Fibroblast of upper back skin (primary cell): ENCODE measurements at places on chromosomes 12 and 14.

GRCh38 chr12:82800185-82800584, 113.5 kb downstream of the TMTC2 start:
- DNase-seq = no peak

DNA sequence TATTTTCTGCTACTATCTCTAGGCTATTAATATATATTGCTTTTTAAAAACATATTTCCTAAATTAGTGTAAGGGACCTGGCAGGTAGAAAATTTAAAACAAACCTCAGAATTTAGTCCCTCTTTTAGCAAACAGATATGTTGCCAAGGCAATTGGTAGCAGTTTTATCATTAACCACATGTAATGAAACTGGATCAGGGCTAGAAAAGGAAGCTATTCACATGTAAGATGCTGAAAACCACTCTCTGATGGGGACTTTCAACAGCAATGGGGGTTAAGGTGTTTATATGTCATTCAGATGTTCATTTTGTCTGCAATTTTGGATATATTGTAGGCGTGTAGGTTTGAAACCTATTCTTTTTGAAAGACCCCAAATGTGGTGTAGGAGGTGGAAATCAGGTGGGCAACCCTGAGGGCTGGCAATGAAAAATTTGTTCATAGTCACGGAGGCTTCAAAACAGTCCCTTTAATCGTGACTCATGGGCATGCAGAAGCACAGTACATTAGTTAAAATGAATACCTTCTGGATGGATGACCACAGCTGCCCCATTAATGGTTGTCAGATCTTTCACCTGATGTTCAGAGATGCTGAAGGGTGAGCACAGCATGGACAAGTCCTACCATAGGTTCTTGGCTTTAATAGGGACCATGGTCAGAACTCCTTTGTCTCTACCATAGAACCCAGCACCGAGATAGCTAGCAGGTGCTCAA, 5.9 kb upstream of the PKP2 start:
- DNase-seq = no peak

GRCh38 chr12:52800259-52800917, 4.5 kb upstream of the KRT3 start:
- DNase-seq = no peak

DNA sequence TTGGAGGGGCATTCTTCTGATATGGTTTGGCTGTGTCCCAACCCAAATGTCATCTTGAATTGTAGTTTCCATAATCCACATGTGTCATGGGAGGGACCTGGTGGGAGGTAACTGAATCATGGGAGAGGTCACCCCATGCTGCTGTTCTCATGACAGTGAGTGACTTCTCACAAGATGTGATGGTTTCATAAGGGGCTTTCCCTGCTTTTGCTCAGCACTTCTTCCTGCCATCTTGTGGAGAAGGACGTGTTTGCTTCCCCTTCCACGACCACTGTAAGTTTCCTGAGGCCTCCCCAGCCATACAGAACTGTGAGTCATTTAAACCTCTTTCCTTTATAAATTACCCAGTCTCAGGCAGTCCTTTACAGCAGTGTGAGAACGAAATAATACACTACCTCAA, 382.4 kb downstream of the VRK1 start:
- peak; percentile 20 for DNase-seq

DNA sequence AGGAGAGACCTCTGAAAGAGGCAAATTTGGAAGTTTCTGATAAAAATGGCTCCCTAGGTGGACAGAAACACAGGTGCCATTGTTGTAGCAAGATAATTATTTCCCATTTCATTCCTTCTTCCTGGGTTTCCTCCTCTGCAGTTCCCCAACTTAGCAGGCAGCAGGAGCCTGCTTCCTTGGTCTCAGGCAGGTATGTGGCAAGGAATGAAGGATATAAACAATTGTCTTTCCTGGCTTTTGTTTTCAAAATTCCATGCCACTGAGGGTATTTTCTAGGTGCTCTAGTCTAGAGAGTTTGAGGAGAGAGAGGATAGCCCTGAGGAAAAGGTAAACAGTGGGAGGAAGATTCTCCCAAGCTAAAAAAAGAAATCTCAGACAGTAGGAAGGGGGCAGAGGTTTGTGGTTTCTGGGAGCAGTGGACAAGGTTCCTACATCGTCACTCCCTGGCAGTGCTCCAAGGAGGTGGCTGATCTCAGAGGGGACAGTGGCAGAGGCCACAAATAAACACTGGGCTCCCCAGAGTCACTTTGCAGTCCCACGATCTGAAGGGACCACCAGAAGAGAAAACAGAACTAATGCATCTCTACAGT, 82.6 kb upstream of the IGF1 start:
- no peak for DNase-seq

DNA sequence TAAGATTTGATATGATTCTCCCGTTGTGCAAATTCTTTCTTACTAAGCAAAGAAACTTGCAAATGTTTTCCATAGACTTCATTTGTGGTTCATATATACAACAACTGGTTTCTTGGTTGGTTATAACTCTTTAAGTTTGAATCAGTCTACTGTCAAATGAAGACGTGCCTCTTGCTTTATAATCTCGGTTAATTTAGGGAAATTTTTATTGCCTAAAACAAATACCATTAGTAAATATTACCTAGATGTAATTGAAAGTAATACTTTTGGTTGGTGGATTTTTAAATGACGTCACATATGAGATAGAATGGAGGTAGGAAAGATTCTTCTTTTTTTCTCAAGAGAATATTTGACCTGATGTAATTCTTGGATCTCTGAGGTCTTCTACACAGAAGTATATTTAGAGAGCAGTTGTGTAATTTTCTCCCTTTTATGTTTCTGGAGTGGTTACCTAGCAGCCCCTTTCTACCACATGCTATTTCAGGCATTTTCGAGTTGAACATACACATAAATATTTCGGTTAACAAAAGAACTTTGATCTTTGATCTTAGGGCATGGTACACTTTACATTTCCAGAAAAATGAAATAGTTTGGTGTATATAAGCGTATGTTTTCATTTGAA, 1.7 kb downstream of the ATF7IP start:
- peak; percentile 51 for DNase-seq

DNA sequence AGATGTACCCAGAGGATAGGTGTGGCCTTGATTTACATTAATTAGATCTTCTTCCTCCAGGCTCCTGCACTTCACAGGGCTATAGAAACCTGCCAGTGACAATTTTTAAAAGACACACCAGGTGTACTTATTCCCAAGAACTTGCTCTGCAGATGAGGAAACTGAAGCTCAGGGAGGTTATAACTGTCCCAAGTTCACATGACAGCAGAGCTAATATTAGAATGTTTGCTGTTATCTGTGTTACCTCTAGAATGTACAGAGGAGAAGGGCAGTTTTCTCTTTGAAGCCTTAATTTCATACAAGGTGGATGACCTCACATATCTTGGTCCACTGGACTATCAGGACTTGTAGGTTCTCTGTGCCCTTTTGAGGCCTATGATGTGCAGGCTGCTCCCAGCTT, 27.7 kb downstream of the RASSF8 start:
- DNase-seq = no peak

DNA sequence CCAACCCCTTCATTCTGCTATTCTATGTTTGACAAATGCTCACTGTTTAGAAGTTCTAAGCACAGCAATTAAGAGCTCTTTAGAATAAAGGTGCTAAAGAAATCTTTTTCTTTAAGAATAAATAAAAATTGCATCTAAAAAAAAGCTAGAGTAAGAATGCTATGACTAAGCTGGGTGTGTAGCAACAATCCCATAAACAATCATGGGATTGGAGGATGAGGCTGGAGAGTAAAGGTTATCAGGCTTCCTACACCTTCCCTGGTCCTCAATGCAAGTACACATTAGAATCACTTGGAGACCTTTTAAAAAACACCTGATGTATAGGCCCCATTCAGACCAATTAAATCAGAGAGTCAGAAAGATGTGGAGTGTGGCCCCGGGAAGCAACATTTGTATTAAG, 88.3 kb downstream of the CIT start:
- DNase-seq = no peak

- DNase-seq = no peak
Measured at GRCh38 chr14:94320243-94320642, 2.9 kb downstream of the SERPINA6 start.

DNA sequence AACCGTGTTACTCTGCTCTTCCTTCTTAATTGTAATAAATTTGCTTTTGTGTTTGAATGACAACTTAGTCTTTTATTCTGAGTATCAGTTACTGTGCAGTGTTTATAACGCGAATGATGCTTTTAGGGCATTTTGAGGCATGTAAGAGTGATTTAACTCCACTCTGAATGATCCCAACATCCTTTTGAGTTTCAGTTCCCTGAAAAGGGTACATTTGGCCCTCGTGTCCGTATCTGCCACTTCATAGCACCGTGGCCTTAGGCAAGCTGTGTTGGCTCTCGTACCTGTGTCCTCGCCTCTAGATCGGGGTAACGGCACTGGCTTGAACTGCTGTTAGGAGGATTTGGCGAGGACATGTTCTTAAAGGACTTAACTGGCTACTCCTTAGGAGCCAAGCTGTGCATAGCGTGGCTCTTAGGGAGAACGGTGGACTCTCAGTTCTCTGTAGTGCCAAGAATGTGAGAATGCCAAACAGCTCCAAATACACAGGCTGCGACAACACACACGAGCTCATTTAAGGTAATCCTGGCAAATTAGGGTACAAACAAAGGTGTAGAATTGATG, 92.0 kb downstream of the PPP2R5C start:
- DNase-seq = no peak

- no peak for DNase-seq
Measured at GRCh38 chr12:108477055-108477880, 37.8 kb upstream of the FICD start.

DNA sequence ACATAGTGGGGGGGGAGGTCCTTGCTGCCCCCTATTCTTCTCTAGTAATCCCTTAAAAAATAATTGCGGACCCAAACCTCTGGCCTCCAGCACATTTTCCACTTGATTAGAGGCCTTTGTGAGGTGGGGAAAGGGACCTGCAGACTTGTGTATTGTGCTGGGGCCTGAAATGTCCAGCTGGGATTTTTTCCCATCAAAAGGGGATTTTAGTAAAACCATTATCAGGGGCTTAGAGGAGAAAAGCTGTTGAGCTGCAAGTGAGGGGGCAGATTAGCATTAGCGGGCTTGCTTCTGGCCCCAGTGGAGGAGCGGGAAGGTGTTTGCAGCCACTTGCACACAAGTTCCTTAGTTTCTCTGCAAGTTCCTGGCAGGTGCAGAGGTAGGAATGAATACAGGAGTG, 13.9 kb downstream of the FBXL14 start:
- no peak for DNase-seq

- DNase-seq = no peak
Measured at GRCh38 chr12:7884689-7885088, 12.0 kb upstream of the SLC2A14 start.

DNA sequence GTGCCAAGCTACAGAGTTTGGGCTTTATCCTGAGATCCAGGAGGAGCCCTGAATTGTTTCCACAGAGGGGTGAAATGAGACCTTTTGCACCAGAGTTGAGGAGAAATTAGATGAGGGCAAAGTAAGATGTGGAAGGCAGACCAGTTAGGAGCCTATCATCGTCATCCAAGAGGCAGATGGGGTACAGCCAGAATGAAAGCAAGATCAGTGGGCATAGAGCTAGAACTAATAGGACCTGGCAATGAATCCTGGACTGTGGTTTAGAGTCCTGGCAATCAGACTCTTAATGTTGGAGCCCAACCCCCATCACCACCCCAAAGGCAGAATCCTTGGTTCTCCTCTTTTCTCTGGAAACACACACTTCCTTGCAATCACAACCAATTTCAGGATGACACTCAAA, 166.6 kb upstream of the HMGA2 start:
- no peak for DNase-seq

DNA sequence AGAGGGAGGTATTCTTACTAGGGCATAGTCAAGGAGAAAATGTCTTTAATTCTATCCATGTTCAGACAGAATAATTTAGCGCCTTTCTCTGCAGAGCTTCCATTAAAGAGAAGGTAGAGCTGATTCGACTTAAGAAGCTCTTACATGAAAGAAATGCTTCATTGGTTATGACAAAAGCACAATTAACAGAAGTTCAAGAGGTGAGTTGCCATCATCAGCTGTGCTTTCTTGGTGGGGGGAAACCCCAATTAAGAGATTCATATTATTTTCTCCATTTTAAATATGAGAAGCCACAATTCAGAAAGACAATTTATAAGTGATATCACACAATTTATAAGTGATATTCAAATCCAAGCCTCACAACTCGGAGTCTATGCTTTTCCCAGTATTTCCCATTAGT, 27.8 kb downstream of the RPGRIP1 start:
- DNase-seq = no peak

GRCh38 chr12:14769466-14769968, 33.8 kb downstream of the WBP11 start:
- peak; percentile 9 for DNase-seq

GRCh38 chr12:97559267-97559666, 96.7 kb downstream of the RMST start:
- DNase-seq = no peak

GRCh38 chr14:84420221-84420620, 1109.7 kb upstream of the FLRT2 start:
- DNase-seq = peak; percentile 61

DNA sequence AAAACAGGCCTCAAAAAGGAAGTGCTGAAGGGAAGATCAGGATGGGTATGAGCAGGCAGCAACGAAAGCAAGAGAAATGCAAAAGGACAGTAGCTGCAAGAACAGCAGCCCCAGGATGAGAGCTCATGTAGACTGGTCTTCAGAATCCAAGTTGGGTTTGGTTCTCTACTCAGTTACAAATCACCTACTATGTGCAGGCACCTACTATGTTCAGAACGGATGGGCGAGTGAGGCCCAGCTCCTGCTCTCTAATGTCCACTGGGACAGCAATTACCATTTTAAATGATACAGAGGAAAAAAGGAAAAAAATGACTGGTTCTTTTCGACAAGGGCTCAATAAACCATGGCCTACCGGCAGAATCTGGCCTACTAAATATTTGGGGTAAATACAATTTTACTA, 88.5 kb downstream of the RBM19 start:
- DNase-seq = no peak

- no peak for DNase-seq
Measured at GRCh38 chr12:117068492-117068891, 30.7 kb downstream of the TESC start.

DNA sequence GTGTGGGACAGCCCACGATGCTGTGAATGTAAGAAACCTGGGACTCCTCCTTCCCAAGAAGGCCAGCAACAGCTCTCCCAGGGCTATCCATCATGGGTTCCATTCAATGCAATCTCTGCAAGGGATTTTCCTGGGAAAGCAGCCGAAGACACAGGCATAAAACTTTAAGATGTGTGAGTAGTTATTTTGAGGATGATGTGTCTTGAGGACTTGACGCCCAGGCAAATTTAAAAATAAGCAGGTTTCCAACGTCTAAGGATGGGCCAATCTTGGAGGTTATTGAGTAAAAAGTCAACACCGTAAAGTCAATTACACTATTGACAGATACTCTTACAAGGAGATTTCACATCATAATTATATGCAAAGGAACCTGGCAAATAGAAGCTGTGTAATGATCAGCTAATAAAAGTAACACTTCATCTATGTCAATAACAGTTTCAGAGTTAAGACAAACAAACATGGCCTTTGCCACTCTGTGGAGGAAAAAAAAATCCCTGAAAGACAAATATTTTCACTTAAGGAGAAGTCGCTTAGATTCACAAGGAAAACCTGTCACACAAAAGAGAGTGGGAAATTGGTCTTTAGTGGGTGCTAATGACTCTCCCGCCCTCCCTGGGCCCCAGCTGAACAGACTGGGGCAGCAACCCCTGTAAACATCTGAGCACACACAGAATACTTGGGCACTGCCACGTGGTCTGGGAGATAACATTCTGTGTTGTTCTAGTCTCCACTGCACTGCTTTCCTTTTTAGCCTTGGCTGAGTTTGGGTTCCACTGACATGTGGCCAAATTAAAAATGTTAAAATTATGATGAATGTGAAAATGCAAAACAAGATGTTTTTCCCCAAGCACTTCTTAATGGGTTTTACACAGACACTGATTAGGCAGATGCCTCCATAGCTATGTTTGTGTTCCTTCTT, 240.9 kb downstream of the FOXN3 start:
- DNase-seq = no peak
